8988T (cell line): ENCODE measurements at places on chromosomes 12 and 14.

DNA sequence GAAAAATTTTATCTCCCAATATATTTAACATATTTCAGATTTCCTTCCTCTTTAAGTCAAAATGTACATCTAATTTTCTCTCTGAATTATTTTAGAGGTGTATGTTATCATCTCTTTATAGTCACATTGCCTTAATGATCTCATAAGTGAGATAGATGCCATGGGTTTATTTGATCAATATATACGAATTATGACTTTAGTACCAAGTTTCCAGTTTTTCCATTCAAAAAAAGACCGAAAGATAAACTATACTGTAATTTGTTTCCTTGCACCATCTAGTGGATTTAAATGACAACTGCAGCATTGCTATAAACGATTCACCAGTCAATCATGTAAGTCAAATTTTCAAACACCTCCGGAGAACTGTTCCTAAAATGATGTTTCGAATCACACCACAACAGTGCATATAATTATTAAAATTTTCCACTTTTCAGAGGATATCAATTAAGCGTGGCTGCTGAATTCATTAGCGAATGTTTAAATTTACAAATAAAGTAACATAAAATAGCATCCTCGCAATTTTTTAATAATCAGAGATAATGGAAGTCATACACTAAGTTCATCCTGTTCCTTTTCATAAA lies 419 bp upstream of the ATXN7L3B start:
- no peak for DNase-seq

- peak; percentile 34 for DNase-seq
These were observed 444 bp downstream of the DRAM1 start for GRCh38 chr12:101877806-101878242.

DNA sequence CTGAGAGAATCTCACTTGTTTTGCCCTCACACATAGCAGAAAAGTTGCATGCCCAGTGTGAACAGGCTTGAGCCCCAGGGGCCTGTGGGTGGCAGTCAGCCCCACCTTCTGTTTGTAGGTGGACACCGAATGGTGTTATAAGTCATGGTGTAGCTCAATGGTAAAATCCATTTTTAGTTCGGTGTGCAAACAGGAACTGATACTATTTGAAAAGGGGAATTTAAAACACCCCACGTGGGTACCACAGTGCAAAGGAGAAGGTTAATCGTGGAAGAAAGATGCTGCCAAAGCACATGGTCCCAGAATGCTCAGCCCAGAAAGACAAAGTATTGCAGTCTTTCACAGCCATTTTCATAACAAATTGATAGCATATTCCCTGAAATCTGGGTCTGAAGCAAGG lies 71.8 kb upstream of the GZMB start:
- DNase-seq: no peak

GRCh38 chr12:100234591-100235304 lies 32.1 kb downstream of the DEPDC4 start:
- no peak for DNase-seq

- no peak for DNase-seq
These were observed 261.7 kb downstream of the LRFN5 start for GRCh38 chr14:41868396-41868795.

GRCh38 chr12:104583301-104583700 lies 126.6 kb downstream of the CHST11 start:
- no peak for DNase-seq

- DNase-seq: no peak
These were observed 302.3 kb upstream of the ATXN7L3B start for GRCh38 chr12:74235342-74235741.

GRCh38 chr12:116508145-116509121 lies 50.7 kb upstream of the MAP1LC3B2 start:
- DNase-seq: no peak
